ENCODE measurements at places on chromosomes 6 and 20.

DNA sequence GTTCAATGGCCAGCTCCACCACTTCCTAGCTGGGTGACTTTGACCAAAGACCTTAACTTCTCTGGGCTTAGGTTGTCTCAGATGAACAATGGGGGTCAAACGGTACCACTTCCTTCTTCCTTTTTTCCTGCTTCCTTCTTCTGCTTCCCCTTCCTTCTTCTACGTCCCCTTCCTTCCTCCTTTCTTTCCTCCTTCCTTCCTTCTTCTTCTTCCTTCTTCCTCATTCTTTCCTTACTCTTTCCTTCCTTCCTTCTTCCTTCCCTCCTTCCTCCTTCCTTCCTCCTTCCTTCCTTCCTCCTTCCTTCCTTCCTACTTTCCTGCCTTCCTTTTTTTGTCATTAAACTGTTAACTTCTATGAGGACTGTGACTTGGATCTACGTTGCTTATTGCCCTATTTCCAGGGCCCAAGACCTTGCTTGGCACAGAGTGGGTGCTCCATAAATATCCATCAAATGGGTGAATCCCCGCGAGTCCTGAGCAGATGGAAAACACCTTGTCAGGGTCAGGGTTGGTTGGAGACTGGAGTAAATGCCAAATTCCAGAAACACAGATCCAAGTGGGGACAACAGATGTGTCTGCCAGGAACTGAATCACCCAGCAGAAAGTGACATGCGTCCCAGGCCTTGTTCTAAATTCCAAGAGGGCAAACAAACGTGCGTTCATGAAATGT lies 243.3 kb downstream of the PREX1 start:
- no peak for DNase-seq

DNA sequence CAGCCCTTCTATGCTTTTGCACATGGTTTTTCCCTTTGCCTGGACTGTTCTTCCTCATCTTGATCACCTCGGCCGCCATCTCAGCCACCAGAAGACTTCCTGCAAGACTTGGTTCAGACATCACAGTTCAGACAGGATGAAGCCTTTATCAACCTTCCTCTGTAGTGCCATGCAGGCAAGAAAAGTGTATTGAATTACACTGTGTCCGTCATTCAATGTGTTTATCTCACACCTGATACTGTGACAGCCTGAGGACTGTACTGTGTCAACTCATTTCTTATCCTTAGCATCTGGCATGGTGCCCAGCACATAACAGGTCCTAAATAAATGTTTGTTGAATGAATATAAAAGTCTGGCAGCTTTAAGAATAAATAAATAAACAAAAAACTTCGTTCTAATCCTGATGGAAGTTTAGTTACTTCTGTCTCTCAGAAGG lies 133.3 kb upstream of the MAN1A1 start:
- DNase-seq = no peak

- DNase-seq = no peak
Measured at GRCh38 chr20:36234771-36235320, 1.4 kb upstream of the AAR2 start.

- DNase-seq = no peak
Measured at GRCh38 chr6:87879132-87879861, 168.3 kb upstream of the SPACA1 start.

Data from ELR (cell line).